ENCODE measurements at places on chromosomes 5 and 9.
A peak's percentile ranks its signal among the peaks of the same experiment; 100 is the strongest.

- DNase-seq, result no peak
Observed at GRCh38 chr5:132202711-132203463, 24.8 kb downstream of the P4HA2 start.

DNA sequence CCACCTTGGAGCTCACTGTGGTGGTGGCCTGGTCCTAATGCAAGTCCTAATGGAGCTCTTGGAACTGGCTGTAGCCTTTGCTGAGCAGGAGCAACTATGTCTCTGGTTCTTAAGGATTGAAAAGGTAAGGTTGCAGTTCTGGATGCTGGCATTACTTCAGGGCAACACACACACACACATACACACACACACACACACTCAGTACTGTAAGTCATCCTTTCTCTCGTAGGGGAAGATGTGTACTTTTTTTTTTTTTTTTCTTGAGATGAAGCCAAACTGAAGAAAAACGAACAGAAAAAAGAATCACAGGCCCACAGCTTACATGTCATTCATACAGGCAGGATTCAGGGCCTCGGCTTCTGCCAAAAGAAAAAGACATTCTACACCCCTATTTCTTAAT is 81.1 kb upstream of the RPS23 start:
- DNase-seq, result no peak

DNA sequence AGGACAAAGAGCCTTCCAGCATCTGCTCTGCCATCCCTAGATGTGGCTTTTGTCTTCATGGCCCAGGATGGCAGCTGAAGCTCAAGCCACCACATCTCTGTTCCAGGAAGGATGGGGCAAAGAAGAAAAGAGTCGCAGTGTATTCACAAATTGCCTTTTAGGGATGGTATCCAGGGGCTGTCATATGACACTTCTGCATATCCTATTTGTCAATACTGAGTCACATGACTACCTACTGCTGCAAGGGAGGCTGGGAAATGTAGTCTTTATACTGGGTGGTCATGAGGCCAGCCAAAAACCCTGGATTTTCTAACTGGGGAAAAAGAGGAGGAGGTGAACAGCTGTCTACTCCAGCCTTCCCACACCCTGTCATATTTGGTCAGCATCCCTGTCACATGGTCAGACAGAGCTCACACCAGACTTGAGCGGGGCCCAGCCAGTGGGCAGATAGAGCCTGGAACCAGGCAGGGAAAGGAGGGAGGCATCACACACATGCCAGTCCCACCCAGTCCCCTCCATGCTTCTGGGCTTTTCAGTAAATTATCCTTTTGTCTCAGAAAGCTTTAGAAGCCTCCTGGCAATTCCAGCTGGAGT is 52.0 kb downstream of the OLFM1 start:
- DNase-seq, result no peak

GRCh38 chr9:136769710-136770191 is 5.4 kb upstream of the LCN15 start:
- peak; percentile 82 for DNase-seq

DNA sequence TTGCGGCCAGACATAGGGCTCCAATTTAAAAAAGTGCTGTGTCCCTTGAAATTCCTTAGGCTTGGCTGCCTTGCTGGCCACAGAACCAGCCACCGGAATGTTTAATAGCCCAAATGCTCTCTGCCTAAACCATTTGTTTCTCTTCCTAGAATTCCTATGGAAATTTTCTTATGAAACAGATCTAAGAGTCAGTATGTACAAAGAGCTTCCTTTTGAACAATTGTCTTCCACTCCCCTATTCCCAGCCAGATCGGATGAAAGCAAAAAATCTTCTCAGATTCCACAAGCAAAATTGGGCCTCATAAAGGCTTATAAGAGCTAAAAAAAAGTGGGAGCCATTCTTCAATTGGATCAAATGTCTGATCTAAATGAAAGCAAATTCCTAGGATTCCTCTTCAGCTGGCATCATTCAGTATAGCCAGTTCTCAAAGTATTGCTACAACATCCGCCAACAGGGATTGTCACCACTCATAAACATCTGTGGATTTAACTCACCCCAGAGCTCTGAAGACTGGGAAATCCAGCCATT is 104.3 kb downstream of the CEMIP2 start:
- no peak for DNase-seq

- DNase-seq, result no peak
Observed at GRCh38 chr5:150606476-150606875, 34.0 kb upstream of the SYNPO start.

Measured in WTC11 (cell line).